ENCODE measurements at places on chromosomes 16 and 17.

DNA sequence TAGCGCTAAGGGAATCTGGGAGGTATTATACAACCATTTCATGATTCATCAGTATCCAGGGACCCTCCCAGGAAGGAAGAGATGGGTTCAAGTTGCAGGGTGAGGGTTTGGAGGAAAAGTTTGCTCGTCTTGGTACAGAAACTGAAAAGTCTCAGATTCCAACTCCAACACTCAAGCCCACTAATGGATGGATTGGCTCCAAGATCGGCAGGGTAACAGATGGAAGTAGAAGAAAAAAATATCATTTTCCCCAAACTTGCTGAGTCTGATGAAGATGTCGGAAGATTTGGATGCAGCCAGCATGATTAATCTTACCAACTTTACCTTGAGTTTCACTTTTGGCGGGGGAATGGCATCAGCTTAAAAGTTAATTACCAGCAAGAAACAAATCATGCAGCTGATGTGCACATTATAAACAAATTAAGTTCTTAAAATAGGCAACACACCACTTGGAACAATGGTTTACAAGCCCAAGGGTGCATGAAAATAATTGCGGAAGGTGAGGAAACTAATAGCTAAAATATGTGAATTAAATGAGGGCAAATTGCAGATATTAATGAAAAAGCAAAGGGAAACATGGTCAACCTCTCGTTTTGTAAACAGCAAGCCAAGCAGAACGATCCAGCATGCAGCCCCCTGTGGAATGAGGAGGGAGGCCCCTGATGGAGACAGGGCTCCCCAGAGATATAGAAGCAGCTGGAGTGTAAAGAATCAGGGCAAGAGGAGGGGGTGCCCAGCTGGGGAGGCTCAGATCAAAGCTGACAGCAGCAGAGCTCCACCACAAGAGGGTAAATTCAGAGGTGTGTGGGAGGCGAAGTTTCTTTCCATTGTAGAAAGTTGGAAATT is 44.1 kb upstream of the GRIN2A start:
- no peak for DNase-seq

DNA sequence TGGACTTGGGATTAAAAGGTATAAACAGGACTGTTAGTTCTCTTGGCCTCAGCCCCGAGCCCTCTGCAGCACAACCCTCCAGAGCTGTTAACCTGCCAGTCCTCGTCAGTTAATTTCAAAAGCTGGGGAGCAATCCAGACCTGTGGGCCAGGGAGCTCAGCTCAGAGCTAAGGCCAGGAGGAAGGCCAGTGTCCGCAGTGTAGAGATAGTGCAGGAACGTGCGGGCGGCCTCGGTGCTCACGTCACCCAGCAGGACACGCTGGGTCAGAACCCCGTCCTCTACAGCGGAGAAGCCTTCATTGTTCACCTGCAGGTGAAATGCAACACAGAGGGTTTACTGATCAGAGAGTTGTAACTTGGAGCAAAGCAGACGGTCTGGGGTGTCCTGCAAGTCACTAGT is 15.4 kb upstream of the NLRC3 start:
- no peak for DNase-seq

DNA sequence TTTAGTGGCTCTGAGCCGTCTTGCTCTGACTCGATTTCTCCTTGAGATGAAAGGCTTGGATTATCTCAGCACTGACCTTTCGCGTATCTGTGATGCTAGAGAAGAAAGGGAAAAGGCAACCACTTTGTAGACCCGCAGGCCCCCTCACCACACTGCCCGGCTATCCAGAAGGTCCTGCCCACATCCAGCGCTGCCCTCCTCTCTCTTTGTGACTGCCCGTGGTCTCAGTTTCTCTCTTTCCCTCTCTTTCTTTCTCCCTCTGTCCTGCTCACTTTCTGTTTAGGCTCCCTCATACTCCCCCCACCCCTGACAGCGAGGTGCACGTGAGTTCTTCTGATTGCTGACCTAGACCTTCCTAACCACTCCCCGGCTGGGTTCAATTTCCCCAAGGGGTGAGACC is 12.8 kb upstream of the TBX21 start:
- DNase-seq = no peak

DNA sequence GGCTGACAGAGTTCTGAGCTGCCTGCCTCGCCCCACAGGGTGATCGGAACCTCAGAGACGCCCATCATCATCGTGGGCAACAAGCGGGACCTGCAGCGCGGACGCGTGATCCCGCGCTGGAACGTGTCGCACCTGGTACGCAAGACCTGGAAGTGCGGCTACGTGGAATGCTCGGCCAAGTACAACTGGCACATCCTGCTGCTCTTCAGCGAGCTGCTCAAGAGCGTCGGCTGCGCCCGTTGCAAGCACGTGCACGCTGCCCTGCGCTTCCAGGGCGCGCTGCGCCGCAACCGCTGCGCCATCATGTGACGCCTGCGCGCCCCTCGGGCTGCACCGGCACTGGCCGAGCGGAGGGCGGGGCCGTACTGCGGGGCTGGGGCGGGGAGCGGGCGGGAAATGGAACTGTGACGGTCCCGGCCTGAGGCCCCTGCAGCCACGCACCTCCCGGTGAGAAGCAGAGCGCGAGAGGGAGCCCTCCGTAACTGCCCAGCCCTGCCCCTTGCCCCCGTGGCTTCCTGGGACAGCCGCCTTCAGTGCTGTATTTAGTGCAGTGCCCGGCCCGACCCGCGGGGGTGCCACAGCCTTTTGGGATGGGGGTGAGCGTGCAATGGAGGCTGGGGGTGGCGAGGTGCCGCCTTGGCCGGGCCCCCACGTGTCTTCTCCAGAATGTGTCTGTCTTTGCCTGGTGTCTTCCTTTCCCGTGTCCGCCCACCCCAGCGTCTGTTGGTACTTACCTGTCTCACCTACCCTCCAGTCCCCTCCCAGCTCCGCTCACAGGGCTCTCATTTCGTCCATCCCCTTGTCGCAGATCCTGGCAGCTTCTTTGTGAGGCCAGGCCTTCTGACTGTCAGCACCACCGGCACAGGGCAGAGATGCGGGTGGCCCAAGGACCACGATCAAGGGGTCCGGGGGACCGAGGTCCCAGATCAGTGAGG is 9.8 kb downstream of the RASL10B start:
- peak; percentile 30 for DNase-seq

DNA sequence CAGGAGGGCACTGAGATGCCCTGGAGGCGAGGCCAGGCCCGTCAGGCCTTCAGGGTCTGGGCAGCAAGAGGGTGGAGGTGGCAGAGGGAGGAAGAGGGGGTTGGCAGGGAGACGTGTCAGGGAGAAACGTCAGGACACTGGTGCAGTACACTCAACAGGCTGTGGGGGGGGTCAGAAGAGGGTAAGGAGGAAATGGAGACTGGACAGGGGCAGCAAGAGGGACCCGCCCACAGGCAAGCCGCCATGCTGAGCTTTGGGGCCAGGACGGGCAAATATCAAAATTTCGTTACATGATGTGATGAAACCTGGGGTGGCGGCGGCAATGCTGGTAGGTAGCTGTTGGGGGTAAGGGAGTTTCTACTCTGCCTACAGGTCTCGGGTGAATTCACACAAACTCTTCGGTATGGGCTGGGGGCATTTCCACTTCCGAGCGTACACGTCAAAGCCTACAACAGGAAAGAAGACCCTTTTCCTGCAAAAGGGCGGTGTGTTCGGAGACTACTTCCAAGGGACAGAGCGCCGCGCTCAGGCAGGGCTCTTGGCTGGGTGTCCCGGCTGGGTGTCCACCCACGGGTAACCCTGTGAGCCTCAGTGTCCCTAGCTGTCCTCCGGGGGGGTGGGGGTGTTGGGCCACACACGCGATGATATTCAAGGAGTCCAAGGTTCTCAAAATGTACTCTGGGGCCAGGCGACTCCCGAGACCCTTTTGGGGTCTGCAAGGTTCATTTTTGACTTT is 43.3 kb upstream of the ATP2A3 start:
- DNase-seq = no peak
